NB4 (cell line): ENCODE measurements at places on chromosomes 7 and 10.

DNA sequence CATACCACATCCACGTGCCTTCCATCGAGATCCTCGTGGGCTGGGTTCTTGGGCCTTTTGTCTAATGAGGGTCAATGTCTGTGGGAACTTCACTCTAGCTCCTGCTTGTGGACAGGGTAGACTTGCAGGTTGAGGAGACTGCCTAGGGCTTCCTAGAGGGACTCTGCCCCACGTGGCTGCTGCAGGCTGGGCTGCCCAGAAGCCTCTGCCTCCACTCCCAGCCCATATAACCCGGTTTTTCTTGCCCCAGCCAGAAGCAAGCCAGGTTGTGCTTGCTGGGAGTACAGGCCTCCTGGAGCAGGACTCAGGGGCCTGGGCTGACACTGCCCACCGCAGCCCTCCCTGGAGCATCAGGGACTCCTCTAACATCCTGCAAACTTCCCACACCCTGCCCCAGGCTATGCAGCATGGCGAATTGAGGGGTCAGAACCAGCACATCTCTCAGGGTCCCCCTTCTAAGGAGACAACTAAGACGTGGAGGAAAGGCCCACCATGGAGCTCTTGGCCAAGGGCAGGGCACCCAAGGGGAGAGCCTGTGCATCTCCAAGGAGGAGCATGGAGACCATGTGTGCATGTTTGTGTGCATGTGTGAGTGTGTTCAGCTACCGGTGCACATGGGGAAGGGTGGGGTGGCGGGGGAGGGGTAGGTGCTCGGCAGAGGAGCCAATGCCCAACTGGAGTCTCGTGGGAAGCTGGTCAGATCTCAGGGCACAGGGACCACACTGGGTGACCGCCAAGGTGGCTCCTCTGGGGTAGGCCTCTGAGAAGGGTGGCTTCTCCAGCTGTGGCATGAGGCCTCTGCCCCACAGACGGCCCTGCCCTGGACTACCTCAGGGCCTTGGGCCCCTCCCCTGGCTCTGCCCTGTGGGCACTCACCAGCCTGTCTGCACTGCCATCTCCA, 62.6 kb downstream of the RASGEF1A start:
- DNase-seq = peak; percentile 36

DNA sequence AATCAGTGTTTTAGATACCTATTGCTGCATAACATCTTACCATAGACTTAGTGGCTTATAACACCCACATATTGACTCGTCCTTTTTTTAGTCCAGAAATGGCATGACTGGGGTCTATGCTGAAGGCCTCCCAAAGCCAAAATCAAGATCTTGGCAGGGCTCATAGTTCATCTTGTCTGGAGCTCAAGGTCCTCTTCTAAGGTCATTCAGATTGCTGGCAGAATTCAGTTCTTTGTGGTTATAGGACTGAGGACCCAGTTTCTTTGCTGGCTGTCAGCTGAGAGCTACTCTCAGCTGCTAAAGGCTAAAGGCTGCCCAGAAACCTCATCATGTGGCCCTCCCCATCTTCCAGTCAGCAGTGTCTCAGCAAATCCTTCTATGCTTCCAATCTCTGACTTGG, 165.5 kb downstream of the FAM107B start:
- DNase-seq = no peak

- DNase-seq = no peak
Observed at GRCh38 chr10:107442035-107442505, 277.6 kb upstream of the SORCS1 start.

DNA sequence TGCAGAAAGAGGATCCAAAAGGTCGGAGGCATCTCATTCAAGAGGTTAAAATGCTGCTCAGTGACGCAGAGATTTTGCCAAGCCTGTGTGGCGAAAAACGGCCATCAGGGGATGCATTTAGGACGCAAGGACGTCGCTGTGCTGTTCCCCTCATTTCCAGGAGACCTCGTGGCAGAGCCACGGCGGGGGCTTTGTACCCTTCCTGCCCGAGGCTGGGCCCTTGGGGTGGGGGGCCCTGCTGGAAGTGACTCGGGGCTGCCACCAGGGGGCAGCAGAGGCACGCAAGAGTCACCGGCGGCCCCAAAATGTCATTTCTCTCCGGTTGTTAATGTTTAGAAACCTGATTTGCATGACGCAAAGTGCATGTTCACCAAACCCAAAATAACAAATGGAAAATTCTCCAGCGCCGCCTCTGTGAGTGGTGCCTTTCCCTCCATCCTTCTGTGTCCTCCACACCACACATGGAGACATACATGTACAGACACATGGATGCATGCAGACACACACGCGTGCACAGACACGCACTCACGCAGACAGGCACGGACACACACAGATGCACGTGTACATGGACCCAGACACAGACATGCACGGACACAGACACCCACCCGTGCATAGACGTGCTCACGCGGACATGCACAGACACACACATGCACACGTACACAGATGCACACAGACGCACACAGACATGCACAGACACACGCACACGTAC, 51.0 kb upstream of the NKX6-2 start:
- DNase-seq = peak; percentile 62

GRCh38 chr7:21767300-21767900, 178.3 kb downstream of the CDCA7L start:
- peak; percentile 72 for DNase-seq

GRCh38 chr10:28946479-28946878, 269.2 kb downstream of the BAMBI start:
- DNase-seq = no peak
